Myocyte (in vitro differentiated cells): ENCODE measurements at places on chromosomes 7 and 10.

DNA sequence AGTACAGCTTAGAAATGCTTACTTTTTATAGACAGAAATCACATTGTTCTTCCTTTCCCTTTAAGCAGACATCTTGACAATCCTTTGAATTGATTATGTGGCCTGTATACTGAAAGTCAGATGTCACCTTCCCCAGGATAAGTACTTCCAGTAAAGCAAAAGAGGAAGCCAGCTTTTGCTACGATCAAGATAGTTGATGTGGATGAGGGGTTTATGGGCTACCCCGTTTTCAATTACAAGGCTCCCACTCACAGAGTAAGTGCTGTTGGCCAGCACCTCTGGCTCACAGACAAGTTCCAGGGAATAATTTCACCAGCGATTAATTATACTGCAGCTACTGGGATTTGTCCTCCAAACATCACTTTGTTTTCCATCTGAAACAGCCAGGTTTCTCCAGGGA is 95.1 kb upstream of the SAMD8 start:
- DNase-seq: no peak

GRCh38 chr7:110801502-110801901 is 289.4 kb upstream of the LRRN3 start:
- DNase-seq: no peak

DNA sequence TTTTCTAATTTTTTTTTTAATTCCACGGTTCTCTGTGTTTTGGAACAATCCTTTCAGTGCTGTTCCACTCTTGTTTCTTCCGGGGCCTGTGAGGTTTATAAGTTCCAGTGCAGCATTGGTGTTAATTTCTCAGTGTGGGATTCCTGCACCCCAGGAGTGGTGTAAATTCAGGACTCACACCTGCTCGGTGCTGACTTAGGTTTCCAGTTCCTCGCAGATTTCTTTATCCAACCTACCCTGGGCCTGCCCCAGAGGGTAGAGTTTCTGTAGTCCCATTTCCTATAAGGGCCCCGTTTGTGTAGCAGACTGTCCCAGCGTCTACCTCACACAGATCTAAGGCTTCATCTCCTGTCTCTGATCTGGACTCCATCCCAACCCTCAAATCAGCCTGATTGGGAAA is 27.4 kb upstream of the MET start:
- DNase-seq: no peak

DNA sequence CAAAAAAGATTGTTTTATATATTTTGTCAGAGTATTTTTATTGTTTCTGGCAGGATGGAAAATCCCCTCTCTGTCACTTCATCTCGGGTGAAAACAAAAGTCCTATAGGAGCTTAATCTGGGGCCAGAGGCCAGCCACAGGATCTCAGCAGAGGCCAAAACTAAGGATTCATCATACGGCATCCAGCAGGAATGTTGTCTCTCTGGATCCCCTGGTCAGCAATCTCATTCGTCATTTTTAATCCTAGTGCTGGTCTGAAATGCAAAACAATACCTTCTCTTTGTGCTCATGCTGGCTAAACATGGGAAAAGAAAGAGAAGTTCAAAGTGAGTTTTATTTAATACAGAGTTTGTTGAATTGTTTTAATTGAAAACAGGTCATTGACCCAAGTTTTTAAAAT is 482.5 kb upstream of the AUTS2 start:
- no peak for DNase-seq

DNA sequence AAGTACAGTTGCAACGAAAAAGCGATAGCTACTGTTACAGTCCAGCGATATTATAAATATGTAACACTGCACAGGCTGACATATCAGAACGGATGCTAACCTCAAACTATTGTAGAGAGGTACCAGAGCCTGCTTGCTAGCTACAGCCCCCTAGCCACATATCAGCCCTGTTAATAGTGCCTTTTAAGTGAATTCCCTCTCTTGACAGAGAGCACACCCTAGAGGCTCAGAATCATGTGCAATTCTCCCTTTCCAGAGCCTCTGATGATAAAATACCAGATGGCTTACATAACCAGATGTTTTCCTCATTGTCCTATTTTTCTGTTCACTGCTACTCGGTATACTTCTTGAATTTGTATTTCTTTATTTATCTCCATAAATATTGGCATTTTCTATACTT is 960.7 kb upstream of the CELF2 start:
- DNase-seq: no peak

GRCh38 chr7:89618274-89618673 is 536.0 kb upstream of the STEAP1 start:
- no peak for DNase-seq

- DNase-seq: no peak
These were observed 2.4 kb downstream of the ZMYND11 start for GRCh38 chr10:137606-138005.

DNA sequence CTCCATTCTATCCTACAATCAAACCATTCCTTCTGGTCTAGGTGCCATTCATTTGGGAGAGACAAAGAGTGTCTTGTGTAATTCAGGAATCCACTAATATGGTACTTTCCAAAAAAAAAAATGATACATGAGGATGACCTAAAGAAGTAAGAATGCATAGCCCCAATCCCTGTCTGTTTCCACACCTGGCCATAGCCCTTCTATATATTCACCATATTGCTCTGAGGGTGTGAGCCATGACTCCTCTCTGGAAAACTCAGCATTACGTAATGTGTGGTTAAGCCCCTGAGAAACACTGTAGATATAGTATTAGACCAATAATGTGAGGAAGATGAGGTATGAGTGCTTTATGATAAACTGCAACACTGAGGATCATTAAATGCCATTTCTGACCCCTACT is 592.7 kb downstream of the INHBA start:
- DNase-seq: no peak

- DNase-seq: no peak
These were observed 116.8 kb downstream of the PARD3 start for GRCh38 chr10:34698248-34698831.

- DNase-seq: no peak
These were observed 188.3 kb downstream of the CHCHD3 start for GRCh38 chr7:132893560-132893959.

- DNase-seq: no peak
These were observed 207.6 kb downstream of the GLI3 start for GRCh38 chr7:42029405-42029804.

DNA sequence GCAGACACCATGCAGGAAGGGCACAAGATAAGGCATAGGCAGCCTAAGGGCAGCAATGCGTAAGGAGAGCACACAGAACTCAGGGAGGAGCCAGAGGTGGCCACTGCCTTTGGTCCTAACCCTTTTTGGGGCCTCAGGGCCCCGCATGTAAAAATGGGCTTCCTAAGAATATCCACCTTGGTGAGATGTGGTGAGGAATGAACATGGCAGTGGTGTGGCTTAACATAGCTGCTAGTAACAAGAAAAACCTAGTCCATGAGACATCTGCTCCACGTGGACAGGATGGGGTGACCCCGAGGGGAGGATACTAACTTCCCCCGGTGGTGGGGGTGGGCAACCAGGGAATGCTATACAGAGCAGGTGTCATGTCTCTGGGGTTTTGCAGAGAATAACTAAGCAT is 18.0 kb downstream of the MAT1A start:
- DNase-seq: peak; percentile 24

- no peak for DNase-seq
These were observed 274.6 kb downstream of the PARD3 start for GRCh38 chr10:34540492-34540891.

GRCh38 chr7:32318300-32319011 is 171.7 kb downstream of the LSM5 start:
- no peak for DNase-seq

GRCh38 chr7:73706126-73707044 is 13.1 kb downstream of the STX1A start:
- DNase-seq: no peak

- DNase-seq: no peak
These were observed at the start of gene SFXN2 for GRCh38 chr10:102714621-102715455. TSS of gene SFXN2 (plus strand) at chr10:102714636. CDS start at chr10:102726637, 12,001 bp downstream.

- no peak for DNase-seq
These were observed 45.2 kb upstream of the EXOC4 start for GRCh38 chr7:133207687-133208086.

GRCh38 chr10:33820531-33820930 is 486.1 kb upstream of the NRP1 start:
- no peak for DNase-seq

DNA sequence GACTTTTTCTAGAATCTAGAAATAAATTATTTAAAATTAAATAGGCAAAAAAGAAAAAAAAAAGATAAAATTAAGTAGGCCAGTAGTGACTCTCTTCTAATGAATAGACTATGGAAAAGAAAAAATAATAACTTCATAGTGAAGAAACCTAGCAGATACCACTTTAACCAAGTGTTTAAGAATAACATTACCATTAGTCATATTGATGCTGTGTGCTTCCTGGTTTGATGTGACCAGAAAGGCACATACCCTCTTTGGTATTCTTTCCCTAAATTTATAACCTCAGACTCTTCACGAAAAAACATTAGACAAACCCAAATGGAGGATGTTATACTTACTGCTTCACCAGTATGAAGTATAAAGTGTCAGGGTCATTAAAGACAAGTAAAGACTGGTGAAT is 42.6 kb downstream of the KIF20B start:
- peak; percentile 27 for DNase-seq

DNA sequence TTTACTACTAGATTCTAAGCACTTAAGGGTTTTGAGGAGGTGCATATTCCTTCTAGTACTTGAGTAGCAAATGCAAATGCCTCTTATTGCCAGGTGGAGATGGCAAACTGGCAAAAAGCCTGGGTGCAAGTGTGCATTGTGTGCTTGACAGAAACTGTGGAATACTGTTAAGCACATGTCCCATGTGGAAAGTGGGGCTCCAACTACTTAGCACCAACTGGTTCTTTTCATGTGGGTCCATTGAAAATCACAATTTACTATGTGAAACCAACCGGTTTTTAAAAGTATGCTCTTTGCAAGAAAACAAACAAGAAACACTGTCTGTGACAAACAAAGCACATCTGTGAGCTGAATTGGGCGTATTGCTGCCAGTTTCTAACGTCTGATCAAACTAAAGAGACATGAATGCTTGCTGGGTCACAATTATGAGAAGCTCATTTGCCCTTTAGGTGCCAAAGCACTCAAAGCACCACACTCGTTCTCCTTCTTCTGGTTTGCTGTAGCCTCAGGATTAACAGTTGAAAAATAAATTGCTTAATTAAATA is 197.4 kb downstream of the SEMA3E start:
- DNase-seq: no peak

- DNase-seq: peak; percentile 8
These were observed 386.6 kb downstream of the SH2D4B start for GRCh38 chr10:80924063-80924952.

DNA sequence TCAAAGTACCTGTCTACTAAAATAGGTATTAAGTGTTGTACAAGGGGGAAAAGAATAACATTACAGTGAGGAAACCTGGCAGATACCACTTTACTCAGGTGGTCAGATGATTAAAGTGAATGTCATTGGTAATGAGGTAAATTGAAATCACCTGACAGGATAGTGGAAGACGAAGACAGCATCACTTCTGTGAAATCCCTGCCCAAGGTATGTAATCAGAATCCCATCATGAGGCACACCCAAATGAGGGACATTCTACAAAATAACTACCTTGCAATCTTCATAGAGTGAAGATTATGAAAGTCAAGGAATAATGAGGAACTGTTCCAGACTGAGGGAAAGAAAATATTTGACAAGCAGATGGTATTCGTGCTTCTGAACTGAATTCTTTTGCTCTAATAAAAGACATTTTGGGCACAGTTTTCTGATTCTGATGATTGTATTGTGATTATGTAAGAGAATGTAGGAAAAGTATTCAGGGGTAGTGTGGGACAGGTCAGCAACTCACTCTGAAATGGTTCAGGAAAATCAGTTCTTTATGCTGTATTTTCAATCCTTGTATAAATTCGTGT is 33.3 kb upstream of the ARMS2 start:
- DNase-seq: no peak

- no peak for DNase-seq
These were observed 500.1 kb downstream of the RPS24 start for GRCh38 chr10:78533776-78534175.

DNA sequence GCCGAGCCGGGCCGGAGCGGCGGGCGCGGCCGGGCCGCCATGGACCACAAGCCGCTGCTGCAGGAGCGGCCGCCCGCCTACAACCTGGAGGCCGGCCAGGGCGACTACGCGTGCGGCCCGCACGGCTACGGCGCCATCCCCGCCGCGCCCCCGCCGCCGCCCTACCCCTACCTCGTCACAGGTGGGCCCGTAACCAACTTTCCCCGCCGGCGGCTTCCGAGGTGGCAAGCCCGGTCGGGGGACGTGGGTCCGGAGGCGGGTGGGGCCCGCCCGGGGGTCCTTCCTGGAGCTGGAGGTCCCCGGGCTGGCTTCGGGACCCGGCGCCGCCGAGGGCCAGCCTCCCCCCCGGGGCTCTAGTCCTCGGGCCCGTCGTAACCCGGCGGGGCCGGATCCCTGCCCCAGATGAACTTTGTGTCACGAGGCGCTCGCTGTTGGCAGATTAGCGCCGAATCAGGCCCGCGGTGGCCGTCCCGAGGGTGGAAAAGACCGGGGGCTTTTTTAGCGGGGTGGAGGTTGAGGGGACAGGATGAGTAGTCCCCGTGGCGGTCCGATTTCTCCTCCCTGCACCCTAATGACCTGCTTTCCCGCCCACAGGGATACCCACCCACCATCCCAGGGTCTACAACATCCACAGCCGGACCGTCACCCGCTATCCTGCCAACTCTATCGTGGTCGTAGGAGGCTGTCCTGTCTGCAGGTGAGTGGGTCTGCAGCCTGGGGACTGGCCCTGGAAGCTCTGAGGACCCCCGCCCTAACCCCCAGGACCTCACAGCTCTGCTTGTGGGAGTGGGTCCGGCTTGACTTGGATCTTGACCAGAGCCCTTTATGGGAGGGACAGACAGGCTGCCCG is 496 bp downstream of the BRI3 start:
- peak; percentile 43 for DNase-seq

DNA sequence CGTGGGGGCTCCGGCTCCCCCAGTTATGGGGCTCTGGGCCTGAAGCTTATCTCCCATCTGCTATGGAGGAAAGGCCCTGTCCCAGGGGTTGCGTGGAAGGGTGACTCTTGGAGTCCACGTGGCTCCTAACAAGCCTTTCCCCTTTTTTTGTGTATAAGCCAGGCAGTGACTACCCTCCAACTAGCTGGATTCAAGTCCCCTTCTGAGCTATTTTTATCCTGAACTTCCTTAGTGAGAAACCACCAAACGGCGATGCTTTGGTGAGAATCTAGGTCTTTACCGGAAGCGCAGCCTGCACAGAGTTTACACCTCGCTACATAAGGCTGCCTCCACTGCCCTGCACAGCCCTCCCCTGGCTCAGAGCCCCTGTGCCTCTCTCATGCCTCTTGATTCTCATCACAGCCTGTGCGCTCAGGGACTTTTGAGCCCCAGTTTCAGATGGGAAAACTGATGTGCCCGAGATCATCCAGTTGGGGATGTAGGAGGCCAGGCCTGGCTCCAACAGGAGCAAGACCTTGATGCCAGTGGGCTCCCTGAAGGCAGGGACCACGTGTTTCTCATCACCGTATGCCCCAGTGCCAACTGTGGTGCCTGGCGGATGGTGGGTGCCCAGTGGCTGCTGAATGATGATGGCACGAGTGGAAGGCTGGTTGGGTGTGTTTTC is 102.3 kb upstream of the PPIF start:
- DNase-seq: no peak

DNA sequence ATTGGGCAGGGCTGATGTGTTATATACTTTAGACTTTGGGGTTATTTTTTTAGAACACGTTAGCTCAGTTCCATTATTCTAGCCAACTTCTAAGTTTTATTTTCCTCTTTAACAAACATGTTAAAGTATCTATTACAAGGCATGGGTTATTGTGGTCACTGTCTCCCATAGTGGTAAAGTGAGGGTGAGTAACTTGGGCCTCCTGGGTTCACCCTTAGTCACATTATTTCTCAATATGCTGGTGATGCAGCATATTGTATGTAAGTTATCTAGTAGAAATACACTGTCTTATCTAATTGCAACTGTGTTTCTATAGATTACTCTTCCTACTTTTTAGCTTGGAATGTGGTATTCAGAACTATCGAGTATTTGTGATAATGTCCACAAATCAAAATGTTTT is 65.9 kb downstream of the BBS9 start:
- peak; percentile 87 for DNase-seq
